Forelimb muscle (tissue), 1 donor: ENCODE measurements at places on chromosomes 7 and 10. TPM values are rescaled to one million over a fixed set of nuclear protein-coding genes. Genes with fewer than 3 reads are reported as not detected.

The GPR22 gene
- 0.11 TPM for polyA plus RNA-seq

DNA sequence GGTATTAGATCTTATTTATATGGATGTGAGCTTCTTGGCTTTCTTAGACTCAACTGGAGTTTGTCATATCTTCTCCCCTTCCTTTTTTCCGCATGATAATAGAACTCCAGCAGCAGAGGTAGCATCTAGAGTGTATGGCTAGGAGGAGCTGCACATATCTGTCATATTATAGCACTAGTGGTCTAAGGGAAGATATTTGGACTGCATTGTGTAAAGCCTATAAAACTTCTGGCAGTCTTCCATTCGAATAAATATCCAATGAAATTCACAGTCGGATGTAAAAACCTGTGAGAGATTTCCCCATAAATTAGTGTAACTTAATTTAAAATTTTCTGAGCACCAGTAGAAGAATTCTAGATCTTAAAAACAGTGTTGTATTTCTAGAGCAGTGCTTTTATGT, 123.9 kb downstream of the PRKG1 start:
- no peak for DNase-seq

- DNase-seq, result no peak
These were observed 4.6 kb downstream of the CDK13 start for GRCh38 chr7:39954694-39955093.

The TMEM176A gene
- 14.3 TPM for polyA plus RNA-seq

The CFAP70 gene
- polyA plus RNA-seq, result 2.3 TPM

The HTR7 gene
- polyA plus RNA-seq, result 0.18 TPM

DNA sequence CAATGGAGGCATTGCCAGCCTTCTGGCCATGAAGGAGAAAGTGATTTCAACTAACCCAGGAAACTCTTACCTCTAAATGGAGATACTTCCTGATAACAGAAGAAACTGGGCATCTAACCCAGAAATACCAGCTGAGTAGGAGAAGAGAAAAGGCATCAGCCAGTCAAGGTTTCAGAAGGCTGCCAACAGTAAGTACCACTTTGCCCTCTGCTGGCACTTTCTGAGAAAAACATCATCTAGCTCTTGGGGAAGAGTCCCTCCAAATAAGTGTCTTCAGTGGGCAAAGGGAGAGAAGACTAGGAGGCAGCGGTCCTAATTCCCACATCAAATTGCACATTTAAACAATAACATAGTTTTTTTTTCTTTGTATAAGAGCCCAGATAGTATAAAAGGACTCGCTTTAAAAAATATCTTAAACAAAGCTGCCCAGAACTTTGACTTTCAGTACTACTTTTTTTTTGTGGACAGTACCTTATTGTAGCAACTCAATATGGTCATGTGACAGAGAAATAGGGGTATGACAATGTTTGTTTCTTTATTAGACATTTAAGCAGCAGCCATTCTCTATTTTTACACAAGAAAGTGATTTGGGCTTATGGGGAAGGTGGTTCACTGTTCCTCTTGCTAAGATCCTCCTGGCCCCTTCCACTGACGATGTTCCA, 157.3 kb downstream of the CTTNBP2 start:
- DNase-seq, result peak; percentile 6

The XRCC2 gene
- 3.5 TPM for polyA plus RNA-seq
